Left renal cortex interstitium (tissue), 4 donors: ENCODE measurements at places on chromosomes 2 and 18. TPM values are rescaled to one million over a fixed set of nuclear protein-coding genes. Genes with fewer than 3 reads are reported as not detected.

DNA sequence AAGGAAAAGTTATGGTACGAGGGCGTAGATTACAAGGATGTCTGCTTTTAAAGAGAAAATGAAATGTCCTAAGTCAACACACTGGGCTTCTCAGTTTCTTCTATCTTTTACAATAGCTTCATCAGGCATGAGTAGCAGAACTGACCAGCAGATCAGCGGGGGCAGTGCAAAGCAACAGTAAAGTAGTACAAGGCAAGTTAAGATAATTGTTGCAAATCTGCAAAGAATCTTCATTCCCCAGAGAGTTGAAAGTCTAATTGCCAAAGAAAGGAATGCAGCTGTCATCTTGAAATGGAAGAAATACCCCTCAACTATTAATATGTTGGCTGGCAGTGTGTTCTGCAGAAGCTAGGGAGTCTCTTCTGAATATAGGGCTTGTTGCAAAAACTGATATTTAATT lies 60.2 kb upstream of the SLC39A10 start:
- DNase-seq, result no peak

GRCh38 chr2:28161466-28161865 lies 231.2 kb upstream of the FOSL2 start:
- no peak for DNase-seq

- DNase-seq, result no peak
Measured at GRCh38 chr2:198173242-198173641, 368.8 kb downstream of the PLCL1 start.

GRCh38 chr18:42039396-42039795 lies 84.4 kb downstream of the PIK3C3 start:
- no peak for DNase-seq

GRCh38 chr18:5895299-5895875 lies at the start of gene TMEM200C:
Gene TMEM200C (minus strand): TSS chr18:5895522. CDS start chr18:5892063, 3,459 bp downstream.
- DNase-seq, result no peak

DNA sequence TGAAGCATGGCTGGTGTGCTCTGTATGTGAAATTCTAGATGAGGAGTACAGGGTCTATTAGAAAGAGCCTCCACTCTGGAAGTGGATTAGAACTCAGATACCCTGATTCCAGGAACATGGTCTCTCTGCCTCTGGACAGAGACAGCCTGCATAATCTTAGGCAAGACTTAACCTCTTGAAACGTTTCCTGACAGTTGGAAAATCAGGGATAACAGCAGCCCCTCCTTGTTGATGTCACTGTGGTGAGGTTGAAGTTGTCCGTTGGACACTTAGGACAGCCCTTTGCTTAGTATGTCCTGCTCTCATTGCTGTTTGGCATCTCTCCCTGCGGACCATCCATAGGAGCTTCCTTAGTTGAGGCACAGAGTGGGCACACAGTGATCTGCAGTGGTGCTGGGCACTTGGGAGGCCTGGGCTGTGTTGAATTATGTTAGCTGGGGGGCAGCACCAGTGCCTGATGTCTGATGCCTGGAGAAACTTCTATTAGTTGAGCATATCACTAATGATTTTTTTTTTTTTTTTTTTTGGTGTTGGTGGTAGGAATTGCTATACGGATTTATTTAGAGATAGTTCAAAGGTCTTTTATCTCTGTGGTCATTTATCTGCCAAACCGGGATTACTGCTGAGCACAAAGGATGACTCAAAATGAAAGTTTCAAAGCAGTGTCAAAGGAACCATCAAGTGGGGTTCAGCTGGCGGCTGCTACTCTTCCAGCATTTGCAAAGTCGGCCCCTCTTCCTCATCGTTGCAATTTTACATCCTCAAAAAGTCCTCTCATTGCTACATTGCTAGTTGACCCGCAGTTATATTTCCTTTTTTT lies 28.8 kb downstream of the SETBP1 start:
- no peak for DNase-seq

- DNase-seq, result no peak
Measured at GRCh38 chr2:152525277-152525838, 190.4 kb downstream of the FMNL2 start.

GRCh38 chr18:38933322-38933721 lies 1367.7 kb upstream of the CELF4 start:
- DNase-seq, result no peak

DNA sequence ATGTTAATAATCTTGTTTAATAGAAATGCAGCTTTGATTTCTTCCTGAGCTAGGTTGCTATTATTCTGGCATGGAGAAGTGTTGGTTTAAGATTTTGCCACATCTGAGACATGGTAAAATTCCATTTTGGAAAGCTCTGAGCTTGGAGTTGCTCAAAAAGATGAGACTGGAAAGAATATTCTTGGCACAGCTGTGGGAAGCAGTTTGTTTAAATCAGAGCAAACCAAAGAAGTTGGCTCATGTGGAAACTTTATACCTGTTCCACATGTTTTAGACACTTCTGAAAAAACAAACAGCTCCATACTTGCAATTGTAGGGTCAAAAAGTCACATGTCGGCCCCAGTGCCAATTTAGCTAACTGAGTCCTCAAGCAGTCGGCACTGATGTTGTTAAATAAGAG lies 116.6 kb downstream of the SLC4A3 start:
- no peak for DNase-seq

MGAT4A gene
- 23.1 TPM for polyA plus RNA-seq
